Naive thymus-derived CD4-positive, alpha-beta T cell (primary cell): ENCODE measurements at places on chromosomes 3 and 15. TPM values are rescaled to one million over a fixed set of nuclear protein-coding genes. Genes with fewer than 3 reads are reported as not detected.

IL12A gene
- polyA plus RNA-seq: 0.17 TPM

KNG1 gene
- polyA plus RNA-seq: not detected

GOLGA6B gene
- polyA plus RNA-seq: not detected

ZKSCAN7 gene
- polyA plus RNA-seq: 2.4 TPM

ZNF385D gene
- not detected for polyA plus RNA-seq

PAQR5 gene
- polyA plus RNA-seq: not detected

HYKK gene
- 6.2 TPM for polyA plus RNA-seq
